ENCODE measurements at places on chromosomes 12 and 14. TPM values are rescaled to one million over a fixed set of nuclear protein-coding genes. Genes with fewer than 3 reads are reported as not detected.

Gene KSR2
- total RNA-seq, result not detected

Gene FGF23
- not detected for total RNA-seq

Gene DBX2
- not detected for total RNA-seq

Gene C14orf132
- total RNA-seq, result 13.5 TPM

Gene CCDC177
- under 0.01 TPM for total RNA-seq

Gene KIF26A
- under 0.01 TPM for total RNA-seq

Gene PLA2G1B
- total RNA-seq, result not detected

Gene MSI1
- total RNA-seq, result not detected

Gene PHC1
- total RNA-seq, result 8.5 TPM

Gene MSRB3
- 43.9 TPM for total RNA-seq

Gene GLIPR1L1
- total RNA-seq, result not detected

Gene GPR84
- total RNA-seq, result not detected

Gene PIANP
- not detected for total RNA-seq

Gene ACSM4
- not detected for total RNA-seq

Gene CEBPE
- not detected for total RNA-seq

Gene STYK1
- total RNA-seq, result 0.14 TPM

Gene CLEC2D
- total RNA-seq, result 1.4 TPM

Gene DLK1
- not detected for total RNA-seq

Gene BBOF1
- 9.8 TPM for total RNA-seq

Gene STAC3
- total RNA-seq, result 0.14 TPM

Gene TEAD4
- 6.5 TPM for total RNA-seq

Gene EPYC
- 0.09 TPM for total RNA-seq

Gene TSPAN11
- 0.18 TPM for total RNA-seq

Gene CHGA
- total RNA-seq, result not detected

Gene ARHGAP9
- 0.28 TPM for total RNA-seq

Gene KRT71
- total RNA-seq, result not detected

Gene TBX3
- total RNA-seq, result 22.0 TPM

Gene ITGB7
- 0.37 TPM for total RNA-seq

Gene GPR132
- 0.55 TPM for total RNA-seq

Gene PPP2R3C
- total RNA-seq, result 45.2 TPM

Gene DPY19L2
- 1.8 TPM for total RNA-seq

Gene RHOJ
- 3.4 TPM for total RNA-seq

Gene RTN1
- 1.6 TPM for total RNA-seq

Gene PRPH
- total RNA-seq, result 0.46 TPM

Gene JAG2
- 0.57 TPM for total RNA-seq

Gene SDSL
- total RNA-seq, result 17.5 TPM

Gene VASH1
- total RNA-seq, result 2.6 TPM

Gene VWF
- total RNA-seq, result 3.7 TPM

Gene ART4
- total RNA-seq, result under 0.01 TPM

Gene PTPRB
- 0.55 TPM for total RNA-seq

Gene DNAI7
- total RNA-seq, result 0.18 TPM

Gene PSMC1
- total RNA-seq, result 148 TPM

Gene RTL1
- total RNA-seq, result not detected

Gene KRT75
- not detected for total RNA-seq

Gene AHNAK2
- total RNA-seq, result 59.3 TPM

Gene MIP
- total RNA-seq, result not detected

All from smooth muscle cell of bladder (primary cell).